ENCODE measurements at places on chromosomes 7 and 10.

DNA sequence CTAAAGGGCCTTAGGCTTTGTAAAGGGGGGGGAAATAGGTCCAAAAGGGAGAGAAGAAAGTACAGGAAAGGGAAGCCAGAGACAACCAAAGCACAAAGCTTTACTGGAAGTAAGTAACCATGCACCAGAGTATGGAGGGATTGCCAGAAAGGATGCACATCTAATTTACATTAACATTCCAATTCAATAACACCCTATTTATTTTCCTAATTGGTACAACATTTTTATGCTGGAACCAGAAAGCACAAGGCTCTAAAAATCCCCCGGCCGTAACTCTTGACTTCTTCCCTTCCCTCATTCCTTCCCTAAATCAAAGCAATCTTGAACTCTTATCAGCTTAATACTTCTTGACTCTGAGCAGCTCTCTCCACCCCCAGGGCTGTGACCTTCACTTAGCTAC, 400.0 kb upstream of the CELF2 start:
- DNase-seq, result no peak

DNA sequence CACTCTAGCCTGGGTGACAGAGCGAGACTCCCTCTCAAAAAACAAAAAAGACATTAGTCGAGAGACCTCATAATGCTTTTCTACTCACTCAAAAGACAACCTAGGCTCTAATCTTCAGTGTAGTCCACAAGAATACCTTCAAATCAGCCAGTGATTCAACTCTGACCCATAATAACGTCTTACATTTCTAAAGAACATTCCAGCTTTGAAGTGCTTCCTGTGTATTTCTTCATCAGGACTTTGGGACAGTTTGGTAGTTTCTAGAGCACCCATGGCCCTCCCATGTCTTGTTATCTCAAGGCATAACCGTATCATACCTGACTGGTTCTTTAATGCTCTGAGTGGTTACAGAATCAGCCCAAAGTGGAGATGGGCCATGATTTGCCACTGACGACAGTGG, 221.3 kb downstream of the SKIDA1 start:
- DNase-seq, result no peak

DNA sequence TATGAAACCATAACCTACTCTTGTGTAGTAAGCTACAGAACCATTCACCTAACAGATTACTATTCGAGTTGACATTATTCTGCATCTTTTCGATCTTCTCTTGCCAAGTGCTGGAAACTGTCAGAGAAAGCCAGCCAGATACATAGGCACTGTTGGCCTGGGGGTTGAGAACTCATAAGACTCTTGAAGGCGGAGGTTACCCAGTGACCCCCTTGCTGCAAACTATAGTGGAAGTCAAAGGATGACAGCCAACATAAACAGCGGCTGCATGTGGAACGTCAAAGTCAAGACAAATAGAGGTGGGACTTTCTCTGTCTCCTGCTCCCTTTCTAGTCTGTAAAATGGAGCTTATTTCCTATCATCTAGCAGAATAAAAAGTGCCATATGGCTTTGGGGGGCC, 394.2 kb downstream of the LRMDA start:
- DNase-seq, result no peak

DNA sequence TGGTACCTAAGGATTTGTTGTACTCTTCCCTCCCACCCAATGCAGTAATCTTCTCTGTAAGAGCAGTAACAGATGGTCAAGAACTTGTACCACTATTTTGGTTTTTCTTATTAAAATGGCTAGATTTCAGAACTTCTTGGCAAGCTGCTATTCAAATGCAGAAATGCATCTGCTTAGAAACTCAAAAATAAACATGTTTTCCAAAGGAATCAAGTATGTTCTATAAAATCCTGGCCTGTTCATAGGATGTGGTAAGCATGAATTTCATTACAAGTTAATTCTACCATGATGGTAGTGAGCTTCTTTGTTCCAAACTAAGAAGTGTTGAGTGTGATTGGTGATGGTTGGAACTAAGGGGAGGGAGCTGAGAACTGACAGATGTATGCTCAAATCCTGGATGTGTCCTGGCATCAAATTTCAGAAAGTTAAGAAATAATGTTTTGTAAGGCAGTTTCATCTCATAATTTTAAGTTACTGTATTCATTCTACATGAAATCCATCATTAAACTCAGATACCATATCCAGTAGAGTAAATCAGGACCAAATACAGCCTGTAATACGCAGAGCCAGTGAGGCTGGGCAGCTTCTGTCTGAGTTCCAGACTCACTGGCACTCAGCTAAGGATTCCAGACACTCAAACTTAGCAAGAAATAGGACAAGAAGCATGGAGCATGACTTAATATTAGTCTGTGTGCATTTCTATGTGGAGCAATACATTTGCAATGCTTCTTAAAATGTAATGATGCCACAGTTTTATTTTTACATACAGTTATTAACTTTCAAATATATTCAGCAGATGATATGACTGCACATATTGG, 119.6 kb downstream of the TES start:
- no peak for DNase-seq

- peak; percentile 22 for DNase-seq
Measured at GRCh38 chr7:29408841-29409243, 154.8 kb upstream of the PRR15 start.

DNA sequence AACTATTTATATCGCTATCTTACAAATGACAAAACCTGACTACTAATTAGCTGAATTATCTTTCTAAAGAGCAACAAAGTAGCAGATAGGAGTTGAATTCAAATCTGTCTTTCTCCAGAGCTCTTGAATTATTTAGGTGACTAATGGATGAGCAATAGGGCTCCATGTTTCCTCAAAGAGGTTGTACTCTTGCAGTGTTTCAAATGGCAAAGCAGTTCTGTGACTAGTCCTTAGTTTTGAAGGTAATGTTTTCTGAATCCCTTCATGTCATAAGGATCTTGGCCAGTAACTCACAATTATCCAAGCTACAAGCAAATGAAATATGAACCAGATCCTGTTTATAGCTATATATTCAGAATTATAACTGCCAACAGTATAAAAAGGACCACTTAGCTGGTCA, 999.7 kb downstream of the NRG3 start:
- no peak for DNase-seq

GRCh38 chr10:101838416-101838970, 5.1 kb downstream of the KCNIP2 start:
- no peak for DNase-seq

DNA sequence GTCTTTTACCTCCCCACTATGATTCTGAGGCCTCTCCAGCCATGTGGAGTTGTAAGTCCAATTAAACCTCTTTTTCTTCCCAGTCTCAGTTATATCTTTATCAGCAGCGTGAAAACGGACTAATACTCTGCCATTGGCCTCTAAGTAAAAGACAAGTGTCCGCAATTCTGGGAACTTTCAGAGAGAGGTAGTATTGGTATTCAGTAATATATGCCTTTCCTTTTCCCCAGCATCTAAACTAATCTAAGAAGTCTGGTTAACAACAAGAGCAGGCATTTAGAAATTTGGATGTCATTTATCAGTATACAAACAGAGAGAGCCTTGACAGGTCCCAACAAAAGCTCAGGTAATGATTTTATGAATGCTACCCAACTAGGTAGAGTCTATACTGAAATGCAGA, 95.2 kb downstream of the ATE1 start:
- no peak for DNase-seq

DNA sequence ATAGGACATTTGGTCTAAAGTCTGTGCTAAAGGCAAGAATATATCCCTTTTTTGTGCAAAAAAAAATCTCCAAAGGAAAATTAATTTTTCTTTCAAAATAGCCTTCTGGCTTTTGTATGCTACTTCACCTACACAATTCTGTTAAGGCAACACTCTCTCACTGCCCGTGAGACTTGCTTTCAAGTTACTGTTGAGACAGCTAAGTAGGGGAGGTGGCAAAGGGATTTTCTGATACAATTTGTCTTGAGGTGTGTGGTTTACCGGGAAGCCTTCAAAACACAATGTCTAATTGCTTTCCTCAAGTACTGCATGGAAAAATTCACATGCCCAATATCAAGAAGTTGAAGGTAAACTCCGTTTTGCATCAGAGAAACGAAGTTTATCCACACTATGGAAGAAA, 50.8 kb upstream of the RSU1 start:
- no peak for DNase-seq

DNA sequence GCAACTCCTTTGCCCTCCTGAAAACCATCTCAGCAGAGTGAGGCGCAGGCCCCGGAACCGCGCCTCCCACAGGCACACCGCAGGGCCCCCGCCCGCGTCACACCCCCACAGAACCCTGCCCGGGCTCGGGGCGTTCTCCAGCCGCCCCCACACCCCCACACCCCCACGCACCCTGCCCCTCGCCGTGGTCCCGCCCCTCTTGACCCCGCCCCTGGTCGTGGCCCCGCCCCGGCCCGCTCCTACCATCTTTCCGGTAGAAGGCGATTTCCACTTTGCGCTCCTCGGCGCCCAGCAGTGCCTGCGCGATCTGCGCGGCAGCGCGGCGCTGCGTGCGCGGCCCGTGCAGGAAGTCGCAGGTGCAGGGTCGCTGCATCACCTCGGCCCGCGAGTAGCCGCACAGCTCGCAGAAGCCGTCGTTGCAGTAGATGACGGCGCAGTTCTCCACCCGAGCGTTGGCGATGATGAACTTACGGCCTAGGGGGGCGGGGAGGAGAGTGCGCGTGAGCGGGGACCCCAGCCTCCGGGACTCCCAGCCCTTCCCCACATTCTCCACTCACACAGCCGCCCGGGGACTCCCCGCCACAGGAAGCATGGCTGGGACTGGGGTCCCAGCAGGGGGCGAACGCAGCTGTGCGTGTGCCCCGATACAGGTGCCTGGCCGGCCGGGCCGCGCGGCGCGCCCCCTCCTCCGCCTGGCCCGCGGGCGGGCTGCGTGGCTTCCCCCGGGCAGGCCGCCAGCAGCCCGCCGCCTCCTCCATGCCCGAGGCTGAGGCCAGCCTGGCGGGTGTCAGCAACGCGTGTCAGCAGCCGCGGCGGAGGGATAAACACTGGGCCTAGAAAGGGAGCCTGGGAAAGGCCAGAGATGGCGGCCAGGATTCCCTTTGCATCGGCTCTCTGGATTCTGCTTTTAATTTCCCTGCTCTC, 3.4 kb downstream of the KCNH2 start:
- peak; percentile 65 for DNase-seq

GRCh38 chr7:157676456-157677255, 339.9 kb downstream of the DNAJB6 start:
- DNase-seq, result no peak

DNA sequence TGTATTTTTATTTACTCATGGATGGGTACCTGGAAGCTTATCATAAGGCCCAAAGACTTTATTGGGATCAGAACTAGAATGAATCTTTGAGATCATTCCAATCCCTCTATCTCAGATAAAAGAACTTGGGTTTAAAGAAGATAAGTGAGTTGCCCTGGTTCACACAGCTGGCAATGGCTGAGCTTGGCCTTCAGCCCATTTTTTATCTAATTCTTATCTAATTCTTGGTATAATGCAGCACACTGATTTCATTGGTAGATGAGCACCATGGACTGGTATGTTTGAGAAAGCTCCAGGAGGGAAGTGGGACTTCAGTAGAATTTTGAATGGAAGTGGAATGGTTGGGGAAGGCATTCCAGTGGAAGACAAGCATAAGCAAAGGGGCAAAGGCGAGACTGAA, 558.9 kb downstream of the REEP3 start:
- no peak for DNase-seq

DNA sequence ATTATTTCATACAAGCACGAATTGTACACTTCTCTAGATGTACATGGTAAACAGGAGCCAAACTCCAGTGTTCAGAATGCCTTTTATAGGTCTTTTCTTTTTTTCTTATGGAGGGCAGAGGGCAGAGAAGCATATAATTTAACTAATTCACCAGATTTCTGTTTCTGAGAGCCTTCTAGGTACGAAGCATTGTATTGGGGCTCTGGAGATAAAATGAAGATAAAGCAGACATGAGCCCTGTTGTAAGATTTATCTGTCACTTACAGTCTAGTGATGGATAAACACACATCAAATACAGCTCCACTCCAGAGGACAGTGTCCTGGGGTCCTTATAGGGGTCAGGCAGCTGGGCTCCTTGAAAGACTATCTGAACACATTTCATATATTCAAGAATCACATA, 265.5 kb downstream of the SKAP2 start:
- DNase-seq, result no peak

DNA sequence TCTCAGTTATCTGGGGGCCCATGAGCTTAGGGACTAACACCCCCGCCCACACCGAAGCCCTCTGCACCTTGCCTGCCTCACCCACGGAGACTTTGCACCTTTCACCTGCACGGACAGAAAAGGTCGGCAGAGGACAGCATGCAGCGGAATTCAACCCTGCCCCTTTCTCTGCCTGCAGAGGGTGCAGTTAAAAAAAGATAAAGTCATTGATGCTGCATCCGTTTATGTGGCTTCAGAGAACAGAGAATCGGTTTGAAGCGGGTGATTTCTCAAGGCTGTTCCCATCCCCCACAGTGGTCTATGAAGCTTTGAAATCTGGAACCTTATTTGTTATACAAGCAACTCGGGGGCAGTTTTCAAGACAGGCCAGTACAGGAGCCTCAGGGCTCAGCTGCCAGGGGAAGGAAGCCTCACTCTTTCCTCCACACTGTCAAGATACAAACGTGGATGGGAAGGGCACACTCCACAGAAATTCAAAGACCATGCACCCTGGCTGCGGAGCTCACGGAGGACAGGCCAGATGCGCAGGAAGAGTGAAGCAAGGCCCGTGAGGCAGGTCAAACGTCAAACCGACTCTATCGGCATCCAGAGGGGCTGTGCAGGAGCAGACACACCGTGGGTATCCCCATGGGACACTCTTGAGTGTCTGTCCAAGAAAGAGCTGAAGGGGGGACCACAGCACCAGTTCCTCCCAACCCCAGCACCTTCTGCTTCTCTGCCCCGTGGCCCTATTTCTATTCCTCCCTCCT, 66.3 kb downstream of the INSIG1 start:
- DNase-seq, result no peak

DNA sequence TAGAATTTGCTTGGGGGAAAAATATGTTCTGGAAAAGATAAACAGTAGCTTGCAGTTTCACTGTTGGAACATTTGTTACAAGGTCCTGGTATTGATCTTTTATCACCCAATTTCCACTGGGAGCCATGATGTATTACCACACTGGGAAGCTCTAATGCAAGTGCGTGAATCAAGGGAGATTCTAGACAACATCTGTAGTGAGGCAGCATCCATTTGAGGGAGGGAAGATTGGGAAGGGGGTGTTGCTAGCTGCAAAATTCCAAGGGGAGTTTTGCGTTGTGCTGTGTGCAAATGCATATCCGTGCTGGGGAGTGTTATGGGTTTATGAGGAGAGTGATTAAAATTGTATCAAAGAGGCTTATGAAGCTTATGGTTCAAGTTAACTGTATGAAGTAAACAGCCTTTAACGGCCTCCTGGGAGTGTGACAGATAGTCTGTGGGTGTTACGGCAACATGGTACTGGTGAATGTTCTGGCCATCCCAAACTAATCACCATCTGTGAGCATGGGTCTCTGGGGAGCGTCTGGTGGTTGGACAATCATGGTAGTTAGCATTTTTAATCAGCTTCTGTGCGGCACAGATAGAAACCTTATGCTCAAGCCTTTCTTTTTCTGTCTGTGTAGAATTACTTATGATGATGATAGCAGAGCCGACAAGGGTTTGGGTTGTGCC, 601.9 kb upstream of the GALNT17 start:
- DNase-seq, result no peak

GRCh38 chr7:25180592-25180923, 47.7 kb downstream of the NPVF start:
- DNase-seq, result no peak

GRCh38 chr10:95026461-95026860, 42.8 kb downstream of the CYP2C8 start:
- DNase-seq, result no peak

- no peak for DNase-seq
Measured at GRCh38 chr10:122163174-122164022, 107.7 kb upstream of the BTBD16 start.

GRCh38 chr10:23343591-23344240, 881 bp downstream of the C10orf67 start:
- DNase-seq, result peak; percentile 11

Data from stimulated activated CD8-positive, alpha-beta memory T cell treated with anti-CD3 and anti-CD28 coated beads, Interleukin-4, amount 100 ng/mL, for 4 hours (primary cell).